Stimulated activated CD8-positive, alpha-beta memory T cell treated with anti-CD3 and anti-CD28 coated beads, Interleukin-7, amount 100 ng/mL, for 1 hour (primary cell): ENCODE measurements at places on chromosomes 1 and 21.

DNA sequence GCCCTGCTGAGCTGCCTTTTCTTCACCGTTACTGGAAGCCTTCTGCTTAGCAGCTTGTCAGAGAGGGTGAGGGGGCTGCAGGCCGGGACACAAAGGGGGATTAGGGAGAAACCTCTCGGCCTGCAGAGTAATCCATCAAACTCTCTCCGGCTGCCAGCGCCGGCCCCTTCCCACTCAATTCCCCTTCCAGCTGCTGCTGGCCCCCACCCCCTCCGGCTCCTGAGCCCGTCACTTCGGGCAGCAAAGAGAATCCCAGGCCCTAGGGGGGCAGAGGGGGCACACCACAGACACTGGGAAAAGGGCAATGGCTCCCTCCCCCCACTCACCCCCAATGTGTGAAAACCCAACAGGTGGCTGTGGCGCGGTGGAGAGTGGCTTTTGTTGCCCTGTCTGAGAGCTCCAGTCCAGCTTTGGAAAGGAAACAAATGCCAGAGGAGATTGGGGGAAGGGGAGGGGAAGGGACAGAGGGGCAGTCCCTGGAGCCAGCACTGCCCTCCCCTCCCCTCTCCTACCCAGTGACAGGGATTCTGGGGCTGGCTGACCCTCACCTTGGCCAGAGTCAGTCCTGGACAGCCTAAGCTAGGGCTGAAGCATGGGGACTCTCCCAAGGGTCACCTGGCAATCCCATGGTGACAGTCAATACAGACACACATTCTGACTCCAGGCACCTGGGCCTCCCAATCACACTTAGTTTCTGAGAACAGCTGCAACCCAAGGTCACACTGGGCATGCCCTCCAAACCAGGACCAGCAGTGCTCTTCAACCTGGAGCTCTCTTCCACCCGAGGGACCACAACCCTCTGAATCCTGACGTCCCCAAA is 9.5 kb downstream of the SLC45A3 start:
- no peak for DNase-seq

- no peak for DNase-seq
Measured at GRCh38 chr1:102099916-102100315, 103.2 kb upstream of the OLFM3 start.

GRCh38 chr1:119870917-119871596 is 25.3 kb downstream of the ADAM30 start:
- DNase-seq, result peak; percentile 45

- DNase-seq, result no peak
Measured at GRCh38 chr1:88787023-88787903, 103.2 kb downstream of the PKN2 start.

- DNase-seq, result no peak
Measured at GRCh38 chr1:192512426-192513162, 63.0 kb upstream of the RGS1 start.

- DNase-seq, result no peak
Measured at GRCh38 chr1:186016856-186017255, 282.7 kb downstream of the HMCN1 start.

DNA sequence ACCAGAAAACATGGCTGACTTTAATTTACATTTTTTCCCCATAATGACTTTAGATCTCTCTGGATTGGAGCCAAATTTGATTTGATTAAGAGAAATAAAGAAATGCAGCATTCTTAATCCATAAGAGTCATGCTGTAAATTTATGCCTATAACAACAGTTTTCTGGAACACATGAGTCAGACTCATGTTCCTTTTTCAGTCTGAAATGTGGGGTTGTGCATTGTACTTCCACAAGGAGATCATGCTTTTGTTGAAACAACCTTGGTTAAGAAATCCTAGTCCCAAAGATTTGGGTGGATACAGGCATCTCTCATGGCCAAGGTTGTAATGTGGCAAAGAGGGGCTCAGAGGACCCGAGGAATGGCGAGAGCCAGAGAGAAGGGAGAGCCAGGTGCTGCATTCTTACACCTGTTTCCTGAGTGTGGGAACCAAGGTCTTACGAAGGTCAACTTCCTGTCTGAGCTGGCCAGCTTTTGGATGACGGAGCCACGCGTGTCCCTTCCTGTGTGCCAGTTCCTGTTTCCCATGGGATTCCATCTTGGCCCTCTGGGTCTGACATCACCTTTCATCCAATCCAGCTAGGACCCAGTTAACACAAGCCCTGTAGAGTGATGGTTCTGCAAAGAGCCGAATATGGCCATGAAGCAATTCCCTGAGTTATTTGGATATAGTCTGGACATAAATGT is 23.1 kb downstream of the CLDN14 start:
- no peak for DNase-seq

DNA sequence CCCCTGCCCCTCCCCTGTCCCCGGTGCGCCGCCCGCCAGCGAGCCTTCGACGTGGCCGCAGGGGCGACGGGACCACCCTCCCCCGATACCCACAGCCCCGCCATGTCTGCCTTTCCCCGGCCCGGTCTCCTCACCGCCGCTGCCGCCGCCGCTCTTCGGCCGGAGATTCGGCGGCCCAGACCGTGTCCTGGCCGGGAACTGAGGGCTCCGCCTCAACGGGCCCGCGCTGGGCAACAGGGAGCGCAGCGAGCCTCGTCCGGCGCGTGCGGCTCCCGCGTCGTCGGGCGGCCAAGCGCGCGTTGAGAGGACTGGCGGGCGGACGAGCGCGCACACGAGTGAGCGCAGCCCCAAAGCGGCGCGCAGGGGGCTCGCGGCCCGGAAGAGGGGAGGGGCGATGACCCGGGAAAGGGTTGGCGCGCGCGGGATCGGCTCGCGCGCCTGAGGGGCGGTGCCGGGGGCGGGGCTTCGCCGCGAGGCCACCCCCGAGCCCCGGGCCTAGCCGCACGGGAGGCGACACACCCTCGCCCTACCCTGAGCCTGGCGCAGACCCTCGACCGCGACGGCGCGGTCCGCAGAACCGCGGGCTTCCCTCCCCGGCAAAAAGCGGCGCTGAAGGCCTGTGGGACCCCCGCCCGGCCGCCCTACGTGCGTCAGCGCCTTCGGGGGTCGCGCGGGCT is at the start of gene BTG3:
BTG3 (minus strand) TSS at position 337 of the 677 bp plus-strand sequence. CDS start 3,757 bp downstream, outside the sequence.
- peak; percentile 72 for DNase-seq

- DNase-seq, result no peak
Measured at GRCh38 chr1:190453550-190453949, 24.1 kb downstream of the BRINP3 start.

- no peak for DNase-seq
Measured at GRCh38 chr1:224301391-224301790, 28.6 kb downstream of the NVL start.

GRCh38 chr1:209807509-209807908 is 1.6 kb upstream of the IRF6 start:
- no peak for DNase-seq

DNA sequence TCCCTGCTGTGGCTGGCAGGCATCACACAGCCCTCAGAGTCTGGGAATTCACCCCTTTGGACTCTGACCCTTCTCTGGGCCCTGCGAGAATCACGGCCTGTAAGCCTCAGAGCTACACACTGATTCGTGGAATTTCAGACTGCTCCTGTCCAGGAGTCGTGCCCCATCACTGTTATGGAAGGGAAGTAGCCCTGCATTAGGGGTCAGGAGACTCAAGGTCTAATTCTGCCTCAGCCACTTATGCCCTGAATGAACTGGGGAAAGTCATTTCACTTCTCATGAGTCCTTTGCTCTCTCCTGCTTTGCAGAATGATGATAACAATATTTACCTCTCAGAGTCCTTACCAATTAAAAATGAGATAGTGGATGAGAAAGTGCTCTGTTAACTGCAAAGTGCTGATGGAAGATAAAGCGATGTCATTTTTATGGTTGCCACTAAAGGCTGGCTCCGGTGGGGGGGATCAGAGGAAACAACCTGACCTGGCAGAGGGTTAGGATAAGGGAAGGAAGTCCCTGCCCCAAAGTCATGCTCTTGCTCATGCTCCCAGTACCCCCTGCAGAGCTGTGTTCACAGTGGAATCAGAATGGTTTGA is 148.6 kb upstream of the CD34 start:
- no peak for DNase-seq

GRCh38 chr1:181128592-181129497 is 40.3 kb downstream of the IER5 start:
- DNase-seq, result no peak

- DNase-seq, result no peak
Measured at GRCh38 chr1:58594546-58594945, 17.5 kb upstream of the TACSTD2 start.

GRCh38 chr21:35923971-35924370 is 136.4 kb downstream of the SETD4 start:
- no peak for DNase-seq

GRCh38 chr1:204286831-204287421 is 72.8 kb downstream of the PLEKHA6 start:
- DNase-seq, result no peak

DNA sequence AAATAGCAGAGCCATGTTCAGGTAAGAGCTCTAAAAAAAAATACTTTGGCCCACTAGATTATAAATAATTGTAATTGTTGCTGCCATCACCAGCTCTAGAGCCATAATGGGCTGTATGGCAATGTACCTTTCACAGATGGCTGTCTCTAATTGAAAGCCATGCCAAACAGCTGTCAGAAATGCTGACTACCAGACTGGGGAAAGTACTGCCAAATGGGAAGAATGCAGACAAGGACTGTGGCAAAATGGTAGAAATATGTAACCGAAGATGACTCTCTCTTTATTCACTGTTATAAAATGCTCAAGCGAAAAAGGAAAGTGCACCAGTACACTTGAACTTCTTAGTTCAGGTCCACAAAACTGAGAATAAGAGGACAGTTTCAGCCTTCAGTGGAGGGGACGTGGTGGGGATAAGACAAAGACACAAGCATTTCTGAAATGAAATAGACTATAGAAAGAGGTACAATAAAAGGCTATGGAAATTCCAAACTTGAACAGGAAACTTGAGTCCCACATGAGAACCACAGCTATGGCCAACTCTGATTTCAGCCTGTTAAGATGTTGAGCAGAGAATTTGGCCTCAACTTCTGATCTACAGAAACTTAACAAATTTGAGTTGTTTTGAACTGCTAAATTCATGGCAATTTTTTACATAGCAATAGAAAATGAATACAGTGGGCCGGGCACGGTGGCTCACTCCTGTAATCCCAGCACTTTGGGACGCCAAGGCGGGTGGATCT is 46.5 kb upstream of the LPGAT1 start:
- no peak for DNase-seq

GRCh38 chr1:29959356-29959755 is 723.0 kb downstream of the PTPRU start:
- DNase-seq, result no peak

GRCh38 chr1:180617774-180618395 is 13.9 kb upstream of the XPR1 start:
- DNase-seq, result no peak

- no peak for DNase-seq
Measured at GRCh38 chr1:22494144-22494543, 42.5 kb downstream of the ZBTB40 start.

GRCh38 chr1:229248821-229249817 is 21.8 kb upstream of the RAB4A start:
- DNase-seq, result no peak

DNA sequence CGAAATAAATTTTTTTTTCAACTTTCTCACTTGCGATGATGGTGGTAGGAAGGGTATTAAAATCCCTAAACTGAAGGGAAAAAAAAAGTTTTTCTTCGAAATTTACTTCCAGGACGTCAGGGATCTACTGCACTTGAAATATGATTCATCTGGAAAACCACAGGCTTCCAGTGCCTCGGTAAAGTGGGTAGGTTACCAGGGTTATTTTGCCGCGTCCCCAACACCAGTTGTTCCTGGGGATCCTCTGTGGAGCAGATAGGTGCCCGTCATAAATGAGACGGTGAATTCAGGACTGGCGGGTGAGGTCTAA is 773 bp downstream of the RABIF start:
- DNase-seq, result no peak

GRCh38 chr1:50975436-50975835 is 5.4 kb downstream of the CDKN2C start:
- no peak for DNase-seq

GRCh38 chr1:167663002-167663772 is 33.2 kb downstream of the RCSD1 start:
- DNase-seq, result no peak

DNA sequence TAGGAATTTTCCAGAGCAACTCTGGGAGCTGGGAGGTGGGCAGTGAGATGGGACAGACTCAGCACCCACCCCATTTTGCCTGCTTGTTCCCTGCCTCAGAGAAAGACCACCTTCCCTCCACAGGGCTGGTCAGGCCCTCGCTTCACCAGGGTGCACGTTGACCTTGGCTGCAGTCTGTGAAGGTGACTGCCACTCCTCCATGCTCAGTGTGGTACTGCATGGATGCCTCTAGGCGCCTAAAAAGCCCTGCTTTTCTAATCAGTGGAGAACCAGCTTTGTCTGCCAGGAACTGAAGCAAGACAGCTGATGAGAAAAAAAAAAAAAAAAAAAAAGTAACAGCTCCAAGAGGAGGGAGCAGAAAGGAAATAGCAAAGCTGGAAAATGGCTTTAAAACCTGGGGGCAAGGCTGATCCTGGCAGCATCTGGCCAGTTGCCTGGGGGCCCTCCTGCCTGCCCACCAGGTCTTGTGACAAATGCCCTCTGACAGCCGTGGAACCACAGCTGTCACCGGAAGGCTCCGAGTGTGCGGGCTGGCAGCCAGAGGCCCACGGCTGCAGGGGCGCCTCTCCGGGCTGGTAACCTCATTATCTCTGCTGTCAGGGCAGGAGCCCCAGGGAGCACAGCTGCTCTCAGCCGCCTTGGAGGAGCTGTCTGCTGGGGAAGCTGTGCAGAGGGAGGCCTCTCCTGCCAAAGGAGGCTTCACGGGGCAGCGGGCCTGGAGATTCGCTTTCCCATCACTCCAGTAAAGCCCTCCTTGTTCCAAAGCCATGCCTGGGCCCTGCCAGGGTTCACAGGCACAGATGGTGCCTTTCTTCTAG is 13.7 kb downstream of the KIAA1614 start:
- DNase-seq, result no peak

GRCh38 chr1:152013664-152014237 is 20.1 kb upstream of the S100A10 start:
- no peak for DNase-seq

- no peak for DNase-seq
Measured at GRCh38 chr21:34801519-34802132, 132.8 kb downstream of the CLIC6 start.

- no peak for DNase-seq
Measured at GRCh38 chr1:25492323-25492722, 51.1 kb upstream of the LDLRAP1 start.

DNA sequence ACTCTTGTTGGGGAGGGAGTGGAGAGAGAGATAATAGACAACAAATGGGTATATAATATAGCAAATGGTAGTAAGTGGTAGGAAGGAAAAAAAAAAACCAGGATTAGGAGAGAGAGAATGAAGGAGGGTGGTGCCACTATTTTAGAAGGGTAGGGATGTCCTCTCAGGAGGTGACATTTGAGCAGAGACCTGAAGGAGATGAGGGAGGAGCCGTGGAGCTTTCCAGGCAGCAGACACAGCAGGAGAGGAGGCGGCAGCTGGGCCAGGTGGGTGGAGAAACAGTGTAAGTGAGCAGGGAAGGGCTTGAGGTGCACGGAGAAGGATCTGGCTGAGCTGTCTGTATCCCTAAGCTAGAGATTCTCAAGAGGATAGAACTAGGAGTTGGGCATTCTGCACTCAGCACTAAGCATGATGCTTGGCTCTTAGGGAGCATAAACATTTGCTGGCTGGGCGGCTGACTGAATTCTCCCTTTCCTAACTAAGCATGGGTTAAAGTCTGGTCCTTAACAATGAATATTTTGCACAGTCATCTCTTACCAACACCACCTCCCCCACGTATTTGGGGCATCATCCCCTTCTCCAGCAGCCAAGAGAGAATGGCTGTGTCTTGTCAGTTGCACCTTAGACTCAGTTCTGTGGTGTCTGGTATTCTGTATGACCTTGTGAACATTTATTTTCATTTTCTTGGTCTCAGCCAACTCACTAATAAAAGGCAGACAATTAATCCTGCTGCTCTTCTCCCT is 27.6 kb upstream of the SARS1 start:
- no peak for DNase-seq
